ENCODE measurements at places on chromosomes 6 and 20. TPM values are rescaled to one million over a fixed set of nuclear protein-coding genes. Genes with fewer than 3 reads are reported as not detected.

ATP9A gene
- 1.4 TPM for total RNA-seq

C20orf204 gene
- total RNA-seq, result 3.1 TPM

PPT2 gene
- total RNA-seq, result 9.5 TPM

RBL1 gene
- total RNA-seq, result 41.6 TPM

TMEM63B gene
- total RNA-seq, result 13.0 TPM

DSP gene
- 0.07 TPM for total RNA-seq

PGC gene
- total RNA-seq, result not detected

SLPI gene
- not detected for total RNA-seq

GNMT gene
- total RNA-seq, result not detected

DEFB124 gene
- not detected for total RNA-seq

APOBEC2 gene
- total RNA-seq, result not detected

BTN1A1 gene
- not detected for total RNA-seq

TEAD3 gene
- 1.8 TPM for total RNA-seq

MAFB gene
- total RNA-seq, result not detected

TSPO2 gene
- total RNA-seq, result not detected

TMEM217 gene
- 3.3 TPM for total RNA-seq

C20orf144 gene
- 0.31 TPM for total RNA-seq

GRM4 gene
- 0.05 TPM for total RNA-seq

CD83 gene
- total RNA-seq, result 21.8 TPM

NFATC2 gene
- total RNA-seq, result 36.5 TPM

C6orf52 gene
- total RNA-seq, result 3.7 TPM

NMBR gene
- not detected for total RNA-seq

LY6G5B gene
- 9.2 TPM for total RNA-seq

DYNLT2 gene
- 2.0 TPM for total RNA-seq

BTNL2 gene
- total RNA-seq, result not detected
